Cerebellar nuclear complex (tissue), 1 donor: ENCODE measurements at places on chromosomes 16 and 17.
A peak's percentile ranks its signal among the peaks of the same experiment; 100 is the strongest.

DNA sequence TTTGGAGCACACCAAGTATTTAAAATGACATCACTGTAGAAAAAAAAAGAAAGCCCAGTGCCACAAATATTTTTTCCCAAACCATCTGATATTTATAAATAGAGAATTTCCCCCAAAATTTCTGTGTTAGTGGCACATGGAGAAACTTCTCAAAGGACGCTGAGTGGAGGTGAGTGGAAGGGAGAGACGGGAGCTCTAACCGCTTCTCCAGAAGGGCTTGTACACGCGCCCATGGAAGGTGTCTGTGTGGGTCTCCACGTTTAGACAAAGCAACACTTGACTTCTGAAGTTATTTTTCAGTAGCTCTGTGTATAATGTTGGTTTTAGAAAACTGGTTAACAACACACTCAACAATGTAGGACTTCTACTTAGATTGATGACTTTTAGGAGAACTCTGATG is 1.0 kb downstream of the MYOCD start:
- DNase-seq: no peak

GRCh38 chr17:42608305-42609181 is 631 bp downstream of the RETREG3 start:
- no peak for DNase-seq

GRCh38 chr17:57481910-57482391 is 225.6 kb downstream of the MSI2 start:
- no peak for DNase-seq

GRCh38 chr16:78562650-78563049 is 463.2 kb downstream of the WWOX start:
- DNase-seq: no peak

- no peak for DNase-seq
Observed at GRCh38 chr16:55301385-55302008, 22.5 kb upstream of the IRX6 start.

DNA sequence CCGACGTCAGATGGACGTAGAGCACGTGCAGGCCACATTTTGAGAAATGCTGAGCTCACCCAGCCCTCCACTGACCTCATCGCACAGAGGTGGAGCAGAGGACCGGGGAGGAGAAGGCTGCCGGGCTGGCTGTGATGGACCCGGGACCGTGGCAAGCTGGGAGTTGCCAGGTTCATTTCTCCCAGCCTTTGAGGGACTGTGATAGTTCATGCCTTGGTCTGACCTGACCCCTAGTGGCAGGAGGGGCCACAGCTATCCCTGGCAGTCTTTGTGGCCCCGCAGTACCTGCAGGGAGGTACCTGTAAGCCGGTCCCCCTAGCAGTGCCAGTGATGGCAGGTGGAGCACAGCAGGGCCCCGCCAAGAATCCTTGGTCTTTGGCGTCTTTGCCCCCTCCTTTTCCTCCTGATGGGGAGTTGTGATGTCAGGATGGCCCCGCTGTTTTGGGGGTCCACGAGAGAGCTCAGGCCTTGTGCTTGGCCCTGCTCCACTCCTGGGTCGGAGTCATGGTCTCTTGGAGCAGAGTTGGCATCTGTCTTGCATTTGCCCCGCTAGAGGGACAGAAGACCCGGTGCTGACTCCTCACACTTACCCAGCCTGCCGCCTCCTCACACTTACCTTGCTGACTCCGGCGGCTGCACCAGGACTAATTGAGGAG is 50.4 kb downstream of the OR1D5 start:
- peak; percentile 77 for DNase-seq

DNA sequence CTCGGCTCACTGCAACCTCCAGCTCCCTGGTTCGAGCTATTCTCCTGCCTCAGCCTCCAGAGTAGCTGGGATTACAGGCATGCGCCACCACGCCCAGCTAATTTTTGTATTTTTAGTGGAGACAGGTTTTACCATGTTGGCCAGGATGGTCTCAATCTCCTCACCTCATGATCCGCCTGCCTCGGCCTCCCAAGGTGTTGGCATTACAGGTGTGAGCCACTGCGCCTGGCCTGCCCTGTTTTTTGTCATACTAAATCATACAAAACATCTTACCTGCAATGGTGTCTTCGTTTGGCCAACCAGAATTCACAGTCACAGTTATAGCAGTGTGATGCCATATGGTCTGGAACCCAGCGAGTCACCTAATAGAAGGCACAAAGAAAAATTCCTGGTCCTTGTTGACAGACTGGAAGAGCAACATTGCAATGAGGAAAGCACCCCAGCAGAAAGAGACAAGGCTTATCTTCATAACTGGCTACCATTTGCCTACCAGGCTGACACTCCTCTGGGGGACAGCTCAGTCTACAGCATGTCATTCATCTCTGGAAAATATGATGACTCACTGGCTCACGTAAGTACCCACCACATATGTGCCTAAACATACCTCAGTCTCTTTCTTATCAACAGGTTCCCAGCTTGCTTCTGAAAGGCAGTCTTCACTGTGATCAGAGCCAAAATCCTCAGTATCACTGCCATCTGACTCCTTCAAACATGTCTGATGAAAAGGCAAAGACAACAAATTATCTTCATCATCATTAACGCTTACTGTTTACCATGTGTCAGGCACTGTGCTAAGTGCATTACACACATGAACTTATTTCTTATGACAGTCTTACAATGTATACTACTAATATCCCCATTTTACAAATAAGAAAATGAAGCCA is 4.3 kb upstream of the HSF5 start:
- DNase-seq: no peak

GRCh38 chr16:5383737-5384136 is 286.1 kb upstream of the EEF2KMT start:
- DNase-seq: no peak

GRCh38 chr17:951325-952132 is 28.0 kb downstream of the NXN start:
- no peak for DNase-seq
